ENCODE measurements at places on chromosomes 4 and X.

DNA sequence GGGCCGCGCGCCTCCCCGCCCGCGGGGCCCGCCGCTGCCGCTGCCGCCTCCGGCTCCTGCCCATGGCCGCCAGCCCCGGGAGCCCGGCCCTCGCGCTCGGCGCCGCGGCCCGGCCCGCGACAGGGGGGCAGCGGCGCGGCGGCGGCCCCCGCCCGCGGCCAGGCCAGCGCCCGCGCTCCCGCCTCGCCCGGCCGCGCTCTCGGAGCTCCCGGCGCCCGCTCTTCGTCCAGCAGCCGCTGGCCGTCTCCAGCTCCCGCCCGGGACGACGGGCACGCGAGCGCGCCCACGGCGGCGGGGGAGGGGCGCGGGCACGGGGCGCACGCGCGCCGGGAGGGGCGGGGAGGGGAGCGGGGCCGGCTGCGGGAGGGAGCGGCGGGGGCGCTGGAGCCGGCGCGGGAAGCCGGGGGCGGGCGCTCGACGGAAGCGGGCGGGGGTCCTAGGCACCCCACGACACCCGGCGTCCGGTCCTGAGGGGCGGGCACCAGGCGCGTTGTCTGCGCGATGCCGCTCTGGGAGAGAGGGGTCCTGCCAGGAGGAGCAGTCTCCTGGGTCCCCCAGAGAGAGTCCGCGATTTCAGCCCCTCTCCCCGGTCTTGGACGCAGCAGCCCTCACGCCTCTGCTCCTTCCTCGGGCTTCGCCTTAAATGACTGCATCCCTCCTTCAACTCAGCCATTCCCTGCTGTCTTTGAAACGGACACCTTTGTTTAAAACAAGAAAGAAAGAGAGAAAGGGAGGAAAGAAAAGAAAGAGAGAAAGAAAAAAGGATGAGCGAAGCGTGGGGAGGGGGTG is 490 bp upstream of the PDZD4 start:
- DNase-seq, result no peak

GRCh38 chrX:9668537-9668936 is 97.1 kb downstream of the GPR143 start:
- no peak for DNase-seq

GRCh38 chr4:173532725-173533511 is 2.9 kb upstream of the HAND2 start:
- DNase-seq, result no peak

DNA sequence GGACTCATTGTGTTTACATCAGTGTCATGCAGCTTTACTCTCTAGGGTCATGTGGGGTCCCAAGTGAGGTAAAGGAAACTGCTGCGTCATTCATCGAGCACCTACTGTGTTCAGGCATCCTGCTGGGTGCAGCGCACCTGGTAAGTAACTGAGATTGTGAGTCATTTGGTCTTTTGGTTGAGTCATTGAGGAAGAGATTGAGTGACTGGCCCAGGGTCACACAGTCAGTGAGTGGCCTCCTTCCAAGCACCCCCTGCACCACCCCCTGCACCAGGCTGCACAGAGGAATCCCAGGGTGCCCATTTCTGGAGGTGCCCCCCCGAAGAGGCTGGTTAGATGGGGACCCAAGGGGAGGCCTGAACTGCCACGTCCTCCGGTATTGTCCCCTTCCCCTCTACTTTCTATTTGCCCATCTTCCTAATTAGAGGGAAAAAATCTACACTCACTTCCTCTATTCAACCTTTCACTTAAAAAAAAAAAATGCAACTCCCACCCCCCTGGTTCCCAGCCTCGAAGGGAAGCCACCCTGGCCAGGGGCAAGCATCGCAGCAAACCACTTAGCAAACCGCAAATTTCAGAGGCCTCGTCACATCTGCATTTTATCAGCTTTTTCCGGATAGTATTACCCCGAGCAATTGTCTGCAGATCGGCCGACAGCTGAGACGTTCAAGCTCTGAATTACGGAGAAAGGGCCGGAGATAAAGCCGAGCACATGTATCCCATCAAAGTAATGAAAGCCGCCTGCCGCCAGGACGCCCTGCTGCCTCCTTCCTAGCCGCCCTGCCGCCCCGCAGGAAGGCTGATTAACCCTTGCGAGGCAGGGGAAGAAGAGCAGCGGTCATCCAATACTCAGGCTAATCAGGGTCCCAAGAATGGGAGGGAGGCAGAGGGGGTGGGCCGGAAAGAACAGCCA is 96.3 kb upstream of the MSX1 start:
- no peak for DNase-seq
